Urinary bladder (tissue), 4 donors: ENCODE measurements at places on chromosomes 1 and 21. TPM values are rescaled to one million over a fixed set of nuclear protein-coding genes. Genes with fewer than 3 reads are reported as not detected.

LRRC8C gene
- total RNA-seq, result 12.3 TPM

C1orf159 gene
- 7.1 TPM for total RNA-seq

PTGFR gene
- 28.7 TPM for total RNA-seq

SLC25A33 gene
- 3.7 TPM for total RNA-seq

- no peak for DNase-seq
Observed at GRCh38 chr1:62012836-62013235, 181.8 kb upstream of the L1TD1 start.

GRCh38 chr1:28867850-28868249 lies 46.5 kb upstream of the EPB41 start:
- no peak for DNase-seq

DNA sequence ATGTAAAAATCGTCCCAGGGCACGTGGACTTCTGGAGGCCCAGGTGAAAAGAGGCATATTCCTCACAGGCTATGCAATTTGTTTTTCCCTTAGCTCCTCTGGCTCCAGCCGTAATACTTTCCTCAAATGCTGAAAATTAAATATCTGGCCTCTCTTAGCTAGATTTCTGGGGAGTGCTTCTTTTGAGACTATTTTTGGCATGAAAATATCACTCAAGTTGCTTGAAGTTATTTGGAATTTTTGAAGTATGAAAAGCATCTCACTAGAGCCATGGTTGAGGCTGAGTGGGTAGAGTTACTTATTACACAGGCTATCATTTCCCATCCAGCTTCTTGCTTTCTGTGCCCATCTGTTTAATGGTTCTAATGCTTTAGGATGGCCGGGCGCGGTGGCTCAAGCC lies 59.7 kb downstream of the MYOM3 start:
- no peak for DNase-seq

GRCh38 chr1:159854693-159855192 lies 7.7 kb downstream of the VSIG8 start:
- DNase-seq, result no peak
